ENCODE measurements at places on chromosomes 3 and 15. TPM values are rescaled to one million over a fixed set of nuclear protein-coding genes. Genes with fewer than 3 reads are reported as not detected.
A peak's percentile ranks its signal among the peaks of the same experiment; 100 is the strongest.

CYP8B1 gene
- not detected for total RNA-seq

- DNase-seq = peak; percentile 29
These were observed 7.0 kb downstream of the SNAP23 start for GRCh38 chr15:42502477-42502876.

DNA sequence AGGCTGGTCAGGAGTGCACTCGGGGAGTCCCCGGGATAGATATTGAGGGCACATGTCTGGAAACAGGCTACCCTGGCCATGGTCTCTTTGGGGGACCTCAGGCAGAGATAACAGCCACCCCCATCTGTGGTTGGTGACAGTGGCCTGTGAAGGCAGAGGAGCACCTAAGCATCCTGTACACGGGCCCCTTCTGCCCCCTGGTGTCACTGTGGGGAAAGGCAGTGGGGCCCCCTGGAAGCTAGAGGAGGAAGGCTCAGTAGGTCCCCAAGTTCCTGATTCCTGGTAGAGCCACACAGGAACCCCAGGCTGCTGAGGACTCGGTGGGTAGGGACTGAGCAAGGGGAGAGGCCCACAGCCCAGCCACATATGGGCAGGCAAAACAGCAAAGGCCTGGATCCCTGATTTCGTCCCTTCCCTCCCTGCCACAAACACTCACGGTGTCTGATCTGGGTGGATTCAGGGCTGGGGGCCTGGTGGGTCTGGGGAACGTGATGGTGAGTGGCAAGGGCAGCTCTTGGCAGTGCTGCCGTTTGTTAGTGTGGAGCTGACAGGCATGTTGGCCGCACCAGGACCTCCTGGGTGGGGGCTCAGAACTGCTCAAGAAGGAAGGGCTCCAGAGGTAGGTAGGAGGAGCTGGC, 14.1 kb upstream of the CXCR6 start:
- peak; percentile 70 for DNase-seq

- DNase-seq = no peak
These were observed 318.1 kb downstream of the FOXP1 start for GRCh38 chr3:71265365-71265915.

RYR3 gene
- not detected for total RNA-seq

GRCh38 chr3:156862338-156862737, 36.2 kb downstream of the LEKR1 start:
- DNase-seq = no peak

TUSC7 gene
- total RNA-seq = not detected
